ENCODE measurements at places on chromosomes 13 and 19.

- no peak for DNase-seq
Measured at GRCh38 chr13:52862358-52863206, 14.1 kb upstream of the PCDH8 start.

- DNase-seq, result no peak
Measured at GRCh38 chr13:48160606-48161278, 65.8 kb upstream of the MED4 start.

GRCh38 chr19:37127999-37128820 lies 44.3 kb downstream of the ZNF585A start:
- no peak for DNase-seq

DNA sequence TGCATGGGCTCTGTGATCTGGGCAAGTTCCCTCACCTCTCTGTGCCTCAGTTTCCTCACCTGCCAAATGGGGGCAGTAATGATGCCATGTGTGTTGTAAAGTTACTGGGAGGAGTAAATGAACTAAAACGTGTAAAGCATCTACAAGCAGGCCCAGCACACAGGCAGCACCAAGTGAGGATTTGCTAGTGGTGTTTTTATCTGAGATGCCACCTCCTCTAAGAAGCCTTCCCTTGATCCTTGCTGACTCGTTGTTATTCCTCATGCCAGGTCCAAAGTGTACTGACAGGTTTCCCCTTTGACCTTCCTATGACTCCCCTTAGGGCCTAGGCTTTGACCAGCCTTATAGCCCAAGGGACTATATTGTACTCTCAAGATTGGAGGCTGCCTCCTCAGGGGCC lies 1.5 kb upstream of the UQCRFS1 start:
- no peak for DNase-seq

- DNase-seq, result no peak
Measured at GRCh38 chr19:43660301-43660970, 9.5 kb downstream of the PLAUR start.

DNA sequence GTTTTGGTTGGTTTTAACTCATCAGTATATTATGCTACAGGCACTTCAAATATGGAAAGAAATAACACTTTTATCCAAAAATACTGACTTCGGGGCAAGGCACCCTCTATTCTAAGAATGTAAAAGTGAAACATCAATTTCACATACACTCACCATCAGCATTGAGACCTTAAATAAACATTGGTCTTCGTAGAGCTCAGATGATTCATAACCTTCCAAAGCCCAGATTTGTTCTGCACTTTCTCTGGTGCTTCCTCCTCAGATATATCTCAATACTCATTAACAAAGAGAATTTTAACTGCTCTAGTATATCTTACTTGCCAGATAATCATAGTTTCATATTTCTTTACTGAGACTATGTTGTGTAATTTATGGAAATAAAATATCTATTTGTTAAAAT lies 794.3 kb downstream of the LIG4 start:
- DNase-seq, result no peak

Measured in activated CD4-positive, alpha-beta T cell treated with anti-CD3 and anti-CD28 coated beads for 1 hour (primary cell).